ENCODE measurements at places on chromosomes 16 and 17.

GRCh38 chr16:56478281-56479049 is 27.1 kb downstream of the OGFOD1 start:
- peaks cover 69% of the 10 kb centered on the region for H3K36me3 ChIP-seq
- H3K4me1 ChIP-seq, result peaks cover 3% of the 10 kb centered on the region
- no peak overlapping the region for H3K27ac ChIP-seq
- no peak for DNase-seq
- H3K27me3 ChIP-seq, result no peaks in the 10 kb centered on the region

- peaks cover 74% of the 10 kb centered on the region for H3K36me3 ChIP-seq
These were observed 50.9 kb downstream of the SYNRG start for GRCh38 chr17:37558299-37558698.

- no peak overlapping the region for H3K4me3 ChIP-seq
- no peak overlapping the region for H3K27ac ChIP-seq
- no peaks in the 10 kb centered on the region for H3K36me3 ChIP-seq
These were observed 72.0 kb downstream of the CNGB1 start for GRCh38 chr16:57898961-57899360.

DNA sequence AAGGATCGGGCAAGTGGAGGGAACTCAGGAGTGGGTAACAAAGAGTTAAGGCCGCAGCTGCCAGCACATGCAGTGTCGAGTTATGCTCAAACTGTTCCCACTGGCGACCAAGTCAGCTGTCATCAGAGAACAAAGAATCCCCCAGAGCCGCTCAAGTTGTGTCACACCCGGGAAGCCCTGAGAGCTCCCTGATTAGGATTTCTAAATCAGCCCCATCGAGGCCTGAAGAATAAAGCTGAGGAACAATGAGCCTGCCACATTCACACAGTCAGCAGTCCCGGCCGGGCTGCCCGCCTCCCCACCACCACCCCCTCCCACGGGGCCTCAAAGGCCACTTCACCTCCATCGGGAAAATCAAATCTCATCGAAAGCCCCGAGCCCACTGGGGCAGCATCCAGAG is 84.5 kb downstream of the SOX9 start:
- H3K4me1 ChIP-seq, result no peaks in the 10 kb centered on the region
- no peaks in the 10 kb centered on the region for H3K27me3 ChIP-seq
- no peak for DNase-seq
- H3K27ac ChIP-seq, result no peak overlapping the region
- no peak overlapping the region for H3K4me3 ChIP-seq

- H3K27me3 ChIP-seq, result no peaks in the 10 kb centered on the region
- peaks cover 65% of the 10 kb centered on the region for H3K4me1 ChIP-seq
- H3K27ac ChIP-seq, result peak overlapping the region; percentile 64
These were observed 337.5 kb downstream of the SEC14L1 start for GRCh38 chr17:77478281-77478680.

- peaks cover 31% of the 10 kb centered on the region for H3K27me3 ChIP-seq
- no peaks in the 10 kb centered on the region for H3K4me1 ChIP-seq
- H3K27ac ChIP-seq, result no peak overlapping the region
- peak; percentile 30 for DNase-seq
These were observed 243.2 kb upstream of the GSE1 start for GRCh38 chr16:85369741-85370528.

DNA sequence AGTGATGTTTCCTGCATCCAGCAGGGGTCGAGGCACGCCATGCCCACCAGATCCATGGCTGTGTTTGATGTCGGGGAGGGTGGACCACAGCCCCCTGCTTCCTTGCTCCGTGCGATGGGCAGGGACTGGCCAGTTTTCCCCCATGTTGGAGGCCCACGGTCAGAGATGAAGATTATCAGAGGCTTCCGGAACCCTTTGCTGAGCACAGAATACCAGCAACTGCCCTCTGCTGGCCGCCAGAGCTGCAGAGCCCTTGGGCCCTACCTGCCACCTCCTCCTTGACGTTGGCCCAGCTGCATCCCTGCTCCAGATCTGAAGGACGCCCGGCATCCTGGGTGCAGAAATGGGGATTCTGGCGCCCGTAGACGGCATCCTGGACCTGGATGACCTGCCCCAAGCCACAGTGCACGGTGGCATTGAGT is 23.7 kb upstream of the BCO1 start:
- no peaks in the 10 kb centered on the region for H3K36me3 ChIP-seq
- no peak overlapping the region for H3K4me3 ChIP-seq
- no peaks in the 10 kb centered on the region for H3K4me1 ChIP-seq
- peaks cover 58% of the 10 kb centered on the region for H3K27me3 ChIP-seq
- no peak for DNase-seq
- no peak overlapping the region for H3K27ac ChIP-seq
